Esophagus squamous epithelium (tissue), 5 donors: ENCODE measurements at places on chromosomes 1 and 21.

DNA sequence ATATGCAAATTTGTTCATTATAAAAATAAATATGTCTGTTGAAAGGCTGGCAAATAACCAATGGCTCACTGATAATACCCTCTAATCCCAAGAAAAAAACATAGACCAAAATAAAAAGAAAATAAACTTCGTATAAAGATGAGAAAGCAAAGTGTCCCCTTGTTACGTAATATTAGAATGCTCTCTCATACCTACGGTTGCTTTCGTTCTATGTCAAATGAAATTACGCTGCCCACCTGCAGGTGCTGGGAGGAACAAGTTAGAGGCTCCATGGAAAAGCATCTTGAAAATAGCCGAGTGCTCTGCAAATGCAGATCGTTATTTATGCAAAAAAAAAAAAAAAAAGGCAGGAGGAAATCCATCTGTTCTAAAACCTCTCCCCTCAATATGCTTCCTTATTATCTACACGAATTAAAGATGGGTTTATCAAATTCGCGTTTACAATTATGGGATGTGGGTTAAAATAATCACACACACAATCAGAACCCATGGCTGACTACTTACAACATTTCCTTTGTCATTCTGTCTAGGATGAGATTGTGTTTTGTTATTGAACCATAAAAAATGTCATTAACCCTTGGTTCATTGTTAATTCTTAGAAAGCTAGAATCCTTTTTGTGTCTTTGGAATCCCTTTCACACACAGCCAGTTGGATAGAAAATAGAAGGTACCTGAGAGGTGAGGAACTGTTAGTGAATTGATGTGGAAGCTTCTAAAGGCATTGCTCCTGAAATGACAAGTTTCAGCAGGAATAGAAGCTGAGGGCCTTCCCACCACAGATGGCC is 268.6 kb downstream of the SETD4 start:
- H3K4me1 ChIP-seq: no peaks in the 10 kb centered on the region
- H3K4me3 ChIP-seq: no peak overlapping the region
- DNase-seq: no peak
- H3K27ac ChIP-seq: no peak overlapping the region
- no peaks in the 10 kb centered on the region for H3K36me3 ChIP-seq

DNA sequence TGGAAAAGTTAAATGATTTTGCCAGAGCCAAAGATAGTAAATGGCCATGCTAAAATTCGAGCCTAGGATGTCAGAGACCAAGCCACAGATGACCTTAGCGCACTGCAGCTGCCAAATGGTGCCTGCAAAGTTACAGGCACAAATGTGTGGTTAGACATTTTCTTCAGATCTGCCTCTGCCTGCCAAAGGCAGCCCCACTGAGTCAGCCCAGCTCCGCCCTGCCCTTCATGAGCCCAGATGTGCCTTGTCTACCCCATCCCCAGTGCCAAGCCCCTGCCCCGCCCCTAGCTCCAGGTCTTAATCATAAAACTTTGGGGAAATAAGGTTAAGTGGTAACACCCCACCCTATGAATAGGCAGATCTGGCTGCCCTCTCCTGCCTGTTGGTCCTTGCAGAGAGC is 105.9 kb downstream of the DTL start:
- H3K4me3 ChIP-seq: no peak overlapping the region
- H3K27ac ChIP-seq: peak overlapping the region; percentile 87
- no peaks in the 10 kb centered on the region for H3K36me3 ChIP-seq

GRCh38 chr1:163068716-163069115 is 445 bp upstream of the RGS4 start:
- peak overlapping the region; percentile 49 for H3K4me3 ChIP-seq
- no peaks in the 10 kb centered on the region for H3K4me1 ChIP-seq
- DNase-seq: no peak
- H3K36me3 ChIP-seq: no peaks in the 10 kb centered on the region

- peaks cover 78% of the 10 kb centered on the region for H3K4me1 ChIP-seq
- DNase-seq: no peak
- peak within 1 kb of the TSS; percentile 65 for H3K4me3 ChIP-seq
- H3K27me3 ChIP-seq: no peaks in the 10 kb centered on the region
These were observed at the start of gene NECTIN4 for GRCh38 chr1:161089251-161089924. Gene NECTIN4, minus strand, starts transcription at chr1:161089558. Its CDS starts 262 bp downstream, at chr1:161089296.

GRCh38 chr1:59468828-59469428 is 172.0 kb downstream of the FGGY start:
- H3K27ac ChIP-seq: no peak overlapping the region
- no peak overlapping the region for H3K4me3 ChIP-seq
- H3K4me1 ChIP-seq: no peaks in the 10 kb centered on the region
- no peaks in the 10 kb centered on the region for H3K27me3 ChIP-seq
- H3K36me3 ChIP-seq: no peaks in the 10 kb centered on the region

GRCh38 chr1:180424848-180425457 is 77.4 kb downstream of the ACBD6 start:
- H3K4me3 ChIP-seq: no peak overlapping the region
- no peaks in the 10 kb centered on the region for H3K4me1 ChIP-seq
- no peaks in the 10 kb centered on the region for H3K27me3 ChIP-seq

DNA sequence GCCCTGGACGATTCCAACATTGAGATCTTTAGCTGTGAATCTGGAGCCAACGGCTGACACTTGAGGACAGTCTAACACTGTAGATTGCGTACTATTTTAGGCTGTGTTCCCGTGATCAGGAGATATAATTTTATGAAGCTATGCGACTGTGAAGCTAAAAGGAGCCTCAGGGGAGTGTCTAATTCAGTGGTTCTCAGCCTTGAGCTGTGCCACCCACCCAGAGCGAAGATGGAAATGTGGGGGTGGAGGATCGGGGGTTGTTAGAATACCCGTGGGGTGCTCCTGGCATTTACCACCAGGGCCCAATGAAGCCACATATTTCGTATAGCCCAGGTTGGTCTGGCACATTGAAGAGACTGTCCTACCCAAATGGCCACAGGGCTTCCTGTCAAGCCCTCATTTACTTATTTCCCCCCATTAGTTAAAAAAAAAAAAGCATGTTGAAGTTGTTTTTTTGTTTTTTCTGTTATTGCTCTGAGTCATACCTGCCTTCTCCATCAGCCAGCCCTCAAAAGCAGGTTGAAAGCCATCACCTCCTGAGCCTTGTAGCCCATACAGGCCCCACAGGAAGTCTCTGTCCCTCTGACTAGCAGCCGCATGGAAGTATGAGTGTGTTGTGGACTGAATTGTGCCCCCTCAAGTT is 141.7 kb downstream of the GALNT2 start:
- no peaks in the 10 kb centered on the region for H3K36me3 ChIP-seq
- H3K4me3 ChIP-seq: no peak overlapping the region
- no peaks in the 10 kb centered on the region for H3K27me3 ChIP-seq
- no peak for DNase-seq

GRCh38 chr1:197422993-197423392 is 154.9 kb downstream of the CRB1 start:
- H3K36me3 ChIP-seq: no peaks in the 10 kb centered on the region
- no peak for DNase-seq
- no peaks in the 10 kb centered on the region for H3K27me3 ChIP-seq

DNA sequence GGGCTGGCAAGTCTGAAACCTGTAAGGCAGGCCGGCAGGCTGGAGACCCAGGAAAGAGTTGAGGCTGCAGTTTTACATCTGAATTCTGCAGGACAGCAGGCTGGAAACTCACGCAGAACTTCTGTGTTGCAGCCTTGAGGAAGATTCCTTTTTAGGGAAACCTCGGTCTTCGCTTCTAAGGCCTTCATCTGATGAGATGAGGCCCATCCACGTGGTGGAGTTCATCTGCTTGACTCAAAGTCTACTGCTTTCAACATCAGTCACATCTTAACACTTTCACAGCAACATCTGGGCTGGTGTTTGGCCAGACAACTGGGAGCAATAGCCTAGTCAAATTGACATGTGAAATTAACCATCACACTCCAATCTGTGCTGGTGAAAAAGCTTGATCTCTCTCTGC is 57.1 kb downstream of the EVA1C start:
- no peaks in the 10 kb centered on the region for H3K27me3 ChIP-seq
- H3K4me1 ChIP-seq: peaks cover 5% of the 10 kb centered on the region
- no peak overlapping the region for H3K27ac ChIP-seq
- DNase-seq: no peak

GRCh38 chr1:80153762-80154161 is 1147.2 kb upstream of the ADGRL4 start:
- no peaks in the 10 kb centered on the region for H3K4me1 ChIP-seq
- no peak overlapping the region for H3K27ac ChIP-seq
- no peaks in the 10 kb centered on the region for H3K27me3 ChIP-seq
- H3K36me3 ChIP-seq: no peaks in the 10 kb centered on the region
- DNase-seq: no peak

DNA sequence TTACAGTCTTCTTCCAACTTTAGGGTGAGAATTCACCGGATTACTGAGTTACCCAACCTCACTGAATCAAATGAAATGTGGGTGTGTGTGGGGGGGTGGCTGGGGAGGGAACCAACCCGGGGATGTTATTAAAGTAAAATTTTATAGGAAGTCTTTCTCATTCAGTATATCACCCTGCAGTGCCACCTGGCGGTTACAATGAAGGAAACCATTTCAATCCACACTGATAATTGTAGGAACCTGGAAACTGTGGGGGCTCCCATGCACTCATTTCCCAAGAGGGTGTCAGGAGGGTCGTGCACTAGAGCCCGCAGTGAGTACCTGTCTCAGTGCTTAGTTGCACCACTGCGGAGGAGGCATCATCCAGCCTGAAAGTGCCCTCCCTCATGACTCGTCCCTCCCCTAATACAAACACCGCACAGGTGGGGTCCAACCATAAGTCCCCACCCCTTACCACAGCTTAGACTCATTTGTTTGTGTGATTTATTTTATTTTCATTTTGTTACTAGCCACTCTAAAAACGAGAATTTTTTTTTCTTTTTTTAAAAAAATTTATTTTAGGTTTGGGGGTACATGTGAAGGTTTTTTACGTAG is 29.1 kb upstream of the IGSF5 start:
- no peak overlapping the region for H3K27ac ChIP-seq
- no peak for DNase-seq
- no peaks in the 10 kb centered on the region for H3K36me3 ChIP-seq
- no peak overlapping the region for H3K4me3 ChIP-seq

DNA sequence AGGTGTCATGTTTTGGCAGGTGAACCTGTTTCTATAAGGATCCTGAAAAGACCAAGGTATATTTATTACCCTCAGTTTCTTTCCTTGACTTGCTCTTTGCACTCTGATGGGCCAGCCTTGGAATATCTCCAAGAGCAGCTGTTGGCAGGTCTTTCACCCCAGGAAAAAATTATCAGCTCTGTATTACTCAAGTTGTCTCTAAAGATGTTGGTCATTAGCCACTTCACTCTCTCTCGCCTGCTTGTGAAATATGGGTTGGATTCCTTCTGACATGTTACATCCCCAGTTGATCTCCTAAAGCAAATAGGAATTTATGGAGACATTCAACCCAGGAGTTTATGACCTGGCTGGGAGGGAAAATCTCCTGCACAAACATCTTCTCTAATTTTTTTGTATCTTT is 85.9 kb downstream of the KCNJ15 start:
- peaks cover 32% of the 10 kb centered on the region for H3K4me1 ChIP-seq
- H3K27me3 ChIP-seq: no peaks in the 10 kb centered on the region
- no peak for DNase-seq
- no peaks in the 10 kb centered on the region for H3K36me3 ChIP-seq

DNA sequence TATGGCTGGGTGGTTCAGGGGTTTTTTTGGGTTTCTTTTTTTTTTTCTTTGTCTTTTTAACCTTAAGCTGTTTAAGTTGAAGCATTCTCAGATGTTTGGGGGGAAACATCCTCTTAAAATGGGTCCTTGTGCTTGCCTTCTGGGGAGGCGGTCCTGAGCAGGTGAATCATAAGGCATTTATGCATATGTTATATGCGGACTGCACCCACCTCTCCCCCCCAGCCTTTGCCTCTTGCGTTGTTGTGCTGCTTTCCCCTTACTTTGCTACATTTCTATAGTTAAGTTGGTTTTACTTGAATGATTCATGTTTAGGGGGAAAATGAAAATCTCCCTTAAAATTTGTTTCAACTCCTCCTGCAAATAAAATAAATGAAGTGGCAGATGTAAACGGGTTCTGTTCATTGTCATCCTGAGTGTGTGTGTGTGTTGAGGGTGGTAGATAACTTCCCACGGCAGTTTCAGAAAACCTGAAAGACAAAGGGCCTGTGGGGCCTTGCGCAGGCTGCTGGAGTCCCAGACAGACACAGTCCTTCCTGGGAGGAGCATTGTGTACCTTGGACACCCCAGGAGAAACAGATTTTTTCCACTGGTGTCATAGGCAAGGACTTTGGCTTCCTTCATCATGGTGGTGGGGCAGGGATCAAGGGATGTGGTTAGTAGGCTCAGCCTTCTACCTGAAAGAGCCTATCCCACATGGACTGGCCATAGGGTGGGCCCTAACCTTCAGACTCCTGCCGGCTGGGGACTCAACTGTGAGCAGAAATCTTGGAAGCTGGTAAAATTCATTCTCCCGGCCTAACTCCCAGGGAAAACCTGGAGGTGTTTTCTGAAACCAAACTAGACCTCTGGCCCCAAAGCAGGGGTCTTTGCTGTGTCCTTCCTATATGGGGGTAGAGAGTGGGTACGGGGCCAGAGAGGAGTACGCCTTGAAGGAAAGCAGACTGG is 926 bp upstream of the SH3D21 start:
- H3K36me3 ChIP-seq: peaks cover 32% of the 10 kb centered on the region
- H3K4me1 ChIP-seq: peaks cover 26% of the 10 kb centered on the region
- peak overlapping the region; percentile 95 for H3K27ac ChIP-seq
- H3K27me3 ChIP-seq: no peaks in the 10 kb centered on the region

GRCh38 chr1:37691497-37692077 is 729 bp upstream of the CDCA8 start:
- peaks cover 3% of the 10 kb centered on the region for H3K36me3 ChIP-seq
- H3K4me3 ChIP-seq: peak overlapping the region; percentile 88
- DNase-seq: no peak
- H3K27me3 ChIP-seq: no peaks in the 10 kb centered on the region
- H3K27ac ChIP-seq: peak overlapping the region; percentile 94

DNA sequence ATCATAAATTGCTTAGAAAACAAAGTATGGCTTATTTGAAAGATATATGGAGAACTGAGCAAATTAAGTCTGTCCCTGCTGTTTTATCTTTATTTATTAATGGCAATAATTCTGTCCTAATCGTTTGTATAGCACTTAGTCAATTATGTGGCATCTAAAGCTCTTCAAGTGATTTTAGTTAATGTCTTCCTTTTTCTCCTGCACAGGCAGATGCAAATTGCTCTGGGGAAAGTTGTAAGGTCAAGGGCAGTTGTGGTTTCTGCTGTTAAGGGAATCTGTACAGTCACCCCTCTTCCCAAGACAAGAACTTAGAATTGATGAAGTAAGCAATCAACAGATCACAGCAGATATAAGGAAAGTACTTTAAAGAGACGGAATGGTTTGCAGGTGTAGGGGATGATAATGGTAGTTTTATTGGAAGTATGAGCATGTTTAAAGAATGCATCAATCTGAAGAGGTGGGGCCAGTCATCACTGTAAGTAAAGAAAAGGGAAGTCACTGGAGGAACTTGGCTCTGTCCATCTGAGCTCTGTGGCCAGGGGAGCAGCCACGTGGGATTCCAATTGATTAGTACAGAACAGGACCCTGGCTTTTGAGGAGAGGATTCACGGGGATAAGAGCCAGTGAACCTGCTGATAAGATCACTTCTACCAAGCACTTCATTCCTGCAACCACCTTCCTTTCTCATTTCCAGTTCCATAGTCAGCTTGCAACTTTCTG is 116.0 kb upstream of the KCNJ6 start:
- no peak for DNase-seq
- H3K4me1 ChIP-seq: no peaks in the 10 kb centered on the region
- H3K36me3 ChIP-seq: no peaks in the 10 kb centered on the region
- no peak overlapping the region for H3K27ac ChIP-seq
